ENCODE measurements at places on chromosomes 1 and 21. TPM values are rescaled to one million over a fixed set of nuclear protein-coding genes. Genes with fewer than 3 reads are reported as not detected.

Gene BMP8B
- total RNA-seq: 0.15 TPM

DNA sequence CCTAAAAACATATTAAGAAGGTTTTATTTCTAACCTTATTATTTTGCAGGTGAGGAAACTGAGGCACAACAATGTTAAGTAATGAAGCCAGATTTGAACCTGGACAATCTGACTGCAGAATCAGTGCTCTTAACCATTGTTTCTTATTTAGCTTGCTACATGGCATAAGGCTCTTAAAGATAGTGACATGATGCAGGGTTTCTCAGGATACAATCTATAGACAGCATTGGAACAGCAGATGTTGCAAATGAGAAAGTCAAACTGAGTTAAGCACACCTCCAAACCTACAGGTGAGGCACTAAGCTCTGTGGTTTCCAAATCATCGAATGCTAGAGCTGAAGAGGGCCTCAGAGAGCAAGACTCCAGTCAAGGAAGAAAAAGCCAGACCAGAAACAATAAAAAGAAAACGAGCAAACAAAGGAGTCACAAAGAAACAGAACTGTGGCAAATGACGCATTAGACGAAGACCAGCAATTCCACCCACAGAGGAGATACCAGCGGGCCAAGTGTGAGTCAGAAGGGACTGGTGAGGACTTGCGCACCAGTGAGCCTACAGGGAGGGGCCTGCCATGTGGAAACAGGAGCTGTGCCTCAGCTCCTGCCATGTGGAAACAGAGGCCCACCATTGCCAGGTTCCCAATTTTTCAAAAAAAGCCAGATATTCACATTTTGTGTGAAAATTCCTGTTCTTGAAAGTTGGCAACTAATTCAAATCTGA is 14.4 kb downstream of the CD58 start:
- DNase-seq: peak; percentile 99

DNA sequence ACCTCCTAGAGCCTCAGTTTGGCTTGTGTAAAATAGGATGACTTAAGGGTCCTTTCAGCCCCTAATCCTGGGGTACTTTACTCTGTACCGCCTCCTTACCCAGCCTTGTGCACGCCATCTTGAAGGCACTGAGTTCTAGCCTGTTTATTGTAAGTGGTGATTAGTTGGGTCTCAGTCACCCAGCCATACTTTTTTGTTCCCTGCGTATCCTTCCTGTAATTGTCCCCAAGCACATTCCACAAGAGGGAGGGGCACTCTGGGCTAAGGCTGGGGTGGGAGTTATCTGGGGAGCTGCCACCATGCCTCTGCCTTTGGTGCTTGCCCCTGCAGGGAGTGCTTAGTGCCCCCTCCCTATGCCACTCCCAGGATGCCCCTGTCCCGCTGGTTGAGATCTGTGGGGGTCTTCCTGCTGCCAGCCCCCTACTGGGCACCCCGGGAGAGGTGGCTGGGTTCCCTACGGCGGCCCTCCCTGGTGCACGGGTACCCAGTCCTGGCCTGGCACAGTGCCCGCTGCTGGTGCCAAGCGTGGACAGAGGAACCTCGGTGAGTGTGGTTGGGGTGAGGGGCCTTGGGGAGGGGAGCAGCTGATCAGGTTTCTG is 856 bp downstream of the FDPS start:
- DNase-seq: peak; percentile 44

- DNase-seq: no peak
Measured at GRCh38 chr21:42252325-42252654, 33.4 kb downstream of the ABCG1 start.

GRCh38 chr1:208172423-208173145 is 71.6 kb downstream of the PLXNA2 start:
- DNase-seq: peak; percentile 52

- no peak for DNase-seq
Measured at GRCh38 chr1:206506405-206507283, 687 bp upstream of the RASSF5 start.

DNA sequence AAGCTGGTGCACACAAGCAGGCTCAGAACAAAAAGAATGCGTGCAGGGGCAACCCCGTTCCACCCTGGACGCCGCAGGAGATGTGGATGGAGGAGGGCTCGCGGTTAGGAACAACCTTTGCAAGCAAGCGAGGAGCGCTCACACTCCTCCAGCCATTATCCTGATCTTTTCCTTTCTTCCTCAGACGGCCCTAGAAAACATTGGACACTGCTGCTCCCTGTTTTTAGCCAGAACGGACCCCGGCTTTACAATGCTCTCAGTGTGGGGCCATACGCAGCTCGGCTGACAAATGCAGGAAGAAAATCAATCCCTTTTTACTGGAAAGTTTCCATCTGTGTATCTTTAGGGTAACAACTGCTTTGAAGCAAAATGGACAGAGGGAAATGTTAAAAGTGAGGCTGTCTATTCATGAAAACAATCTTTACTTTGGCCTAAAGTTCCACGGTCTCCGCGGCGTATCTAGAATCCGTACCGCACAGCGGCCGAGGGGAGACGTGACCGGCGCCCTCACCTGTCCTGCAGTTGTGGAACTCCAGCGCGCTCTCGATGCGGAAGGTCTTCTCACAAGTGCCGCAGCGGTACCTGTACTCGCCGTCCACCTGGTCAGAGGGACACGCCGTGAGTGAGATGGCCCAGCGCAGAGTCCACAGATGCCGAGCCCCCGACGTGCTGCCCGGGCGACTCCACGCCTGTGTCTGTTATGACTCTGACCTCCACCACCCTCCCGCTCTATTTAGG is 44.0 kb downstream of the PRDM15 start:
- no peak for DNase-seq

DNA sequence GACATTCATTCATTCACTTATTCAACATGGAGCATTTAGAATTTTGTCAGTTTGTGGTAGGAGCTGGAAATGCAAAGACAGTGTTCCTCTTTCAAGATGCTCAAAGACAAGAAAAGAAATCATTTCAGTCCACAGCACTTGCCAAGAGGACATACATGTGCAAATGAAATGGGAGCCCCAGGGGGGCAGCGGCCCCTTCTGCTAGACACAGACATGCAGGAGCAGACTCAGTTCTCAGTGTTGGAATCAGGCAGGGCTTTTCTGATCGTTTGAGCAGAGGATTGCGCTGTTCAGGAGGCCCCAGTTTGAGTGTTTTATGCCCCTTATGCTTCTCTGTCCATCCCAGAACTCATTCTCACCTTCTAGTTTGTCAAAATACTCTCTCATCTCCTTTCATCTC is 35.6 kb upstream of the VASH2 start:
- no peak for DNase-seq

Gene F3
- total RNA-seq: 76.5 TPM

DNA sequence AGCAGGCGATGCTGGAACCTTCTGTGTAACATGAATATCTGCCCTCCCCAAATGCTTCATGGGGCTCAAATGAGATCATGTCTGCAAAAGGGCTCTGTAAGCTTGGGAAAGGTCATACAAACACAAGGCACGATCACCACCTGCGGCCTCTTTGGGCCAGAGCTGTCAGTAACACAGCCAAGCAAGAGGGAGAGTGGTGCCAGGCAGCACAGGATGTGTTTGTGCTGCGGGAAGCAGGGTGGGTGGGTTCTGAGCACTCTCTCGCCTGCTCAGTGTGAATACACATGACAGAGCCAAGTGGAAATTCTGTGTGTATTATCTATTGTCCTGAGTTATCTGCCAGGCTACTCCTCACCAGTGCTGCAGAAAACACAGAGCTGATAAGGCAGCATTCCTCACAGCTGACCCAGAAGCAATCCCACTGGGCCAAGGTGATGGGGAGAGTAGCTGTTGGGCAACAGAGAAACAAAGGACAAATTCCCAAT is 101.2 kb downstream of the LAMC2 start:
- no peak for DNase-seq

DNA sequence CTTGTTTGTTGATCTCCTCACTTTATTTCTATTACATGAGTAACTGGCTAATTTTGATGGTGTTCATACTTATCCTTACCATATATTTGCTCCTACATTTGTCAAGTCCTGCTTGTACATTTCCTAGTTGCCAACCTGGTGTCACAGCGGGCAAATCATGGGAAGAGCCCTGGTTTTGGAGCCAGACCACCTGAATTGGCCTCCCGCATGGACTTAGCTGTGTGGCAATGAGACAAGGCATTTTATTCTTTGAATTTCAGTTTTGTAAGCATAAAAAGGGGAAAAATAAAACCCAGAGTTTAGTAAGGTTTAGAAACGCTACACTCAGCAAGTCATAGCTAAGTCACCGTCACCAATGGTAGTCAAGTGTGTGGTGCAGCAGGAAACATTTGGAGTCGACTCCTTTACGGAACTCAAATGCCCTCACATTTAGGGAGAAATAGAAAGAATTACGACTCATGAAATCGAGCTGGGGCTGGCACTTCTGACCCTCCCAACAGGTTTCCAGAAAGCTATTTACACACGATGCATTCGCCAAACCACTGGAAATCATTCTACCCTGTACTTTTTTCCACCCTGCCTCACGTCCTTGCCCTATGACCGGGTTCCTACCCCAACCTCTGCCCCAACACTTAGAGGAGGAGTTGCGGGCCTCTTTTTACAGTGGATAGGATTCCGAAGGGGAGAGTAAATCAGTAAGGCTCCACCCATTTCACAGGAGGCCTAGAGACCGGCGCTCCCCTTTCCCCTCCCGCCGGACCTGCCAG is 492 bp upstream of the PGM1 start:
- peak; percentile 71 for DNase-seq
